ENCODE measurements at places on chromosomes 5 and 9.

DNA sequence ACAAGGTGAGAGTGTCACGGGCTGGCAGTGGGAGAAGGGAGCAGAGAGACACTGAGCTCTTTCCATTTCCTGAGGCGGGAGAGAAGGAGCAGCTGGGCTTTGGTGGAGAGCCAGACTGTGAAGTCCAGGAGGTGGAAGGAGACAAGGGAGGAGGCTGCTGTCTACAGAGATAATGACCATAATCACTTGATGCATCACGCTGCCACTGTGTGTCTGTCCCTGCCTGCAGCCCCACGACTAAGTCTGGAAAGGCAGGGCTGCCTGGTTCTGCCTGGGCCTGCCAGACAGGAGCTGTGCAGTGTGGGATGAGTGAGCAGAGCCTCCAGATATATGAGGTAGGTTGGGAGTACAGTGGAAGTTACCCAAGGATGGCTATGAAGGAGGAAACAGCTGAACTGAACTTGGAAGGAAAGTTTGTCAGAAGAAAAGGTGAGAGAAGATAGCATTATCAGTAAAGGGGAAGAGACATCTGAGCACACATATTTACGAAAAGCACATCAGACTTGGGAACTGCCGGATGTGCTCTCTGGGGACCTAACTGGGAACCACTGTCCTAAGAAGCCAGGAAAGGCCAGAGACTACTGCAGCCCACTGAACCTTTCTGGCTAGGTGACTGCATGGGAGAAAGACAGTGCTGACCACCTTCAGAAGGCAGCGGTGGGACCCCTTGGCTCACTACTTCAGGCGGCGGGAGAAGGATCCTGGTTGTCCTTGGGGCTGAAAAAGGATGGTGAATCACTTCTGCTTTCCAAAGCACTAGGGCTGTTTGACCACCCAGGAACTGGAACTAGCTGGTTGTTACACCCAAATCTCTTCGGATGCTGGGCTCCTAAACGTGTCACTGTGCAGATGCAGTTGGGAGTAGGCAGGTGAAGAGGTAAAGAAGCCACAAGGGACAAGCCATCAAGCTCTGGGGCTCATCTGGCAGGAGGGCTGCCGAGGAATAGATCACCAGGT is 12.8 kb upstream of the DDX41 start:
- no peak for DNase-seq

DNA sequence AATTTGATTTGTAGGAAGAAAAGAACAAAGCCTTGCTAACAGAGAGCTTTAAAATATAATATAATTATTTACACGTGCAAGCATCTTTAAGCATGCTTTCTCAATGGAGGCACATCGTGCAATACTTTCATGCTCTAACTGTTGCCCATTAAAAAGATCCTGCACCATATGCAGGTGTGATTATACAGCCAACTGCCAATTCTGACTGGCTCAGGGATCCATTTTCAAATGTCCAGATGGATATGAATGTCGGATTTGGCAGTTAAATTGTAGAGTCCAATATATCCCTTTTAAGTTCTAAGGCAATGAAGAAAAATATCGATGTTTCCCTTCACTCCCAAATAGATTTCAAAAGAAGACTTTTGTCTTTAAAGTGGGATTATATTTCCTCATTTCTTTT is 416.4 kb upstream of the CD180 start:
- DNase-seq: no peak

DNA sequence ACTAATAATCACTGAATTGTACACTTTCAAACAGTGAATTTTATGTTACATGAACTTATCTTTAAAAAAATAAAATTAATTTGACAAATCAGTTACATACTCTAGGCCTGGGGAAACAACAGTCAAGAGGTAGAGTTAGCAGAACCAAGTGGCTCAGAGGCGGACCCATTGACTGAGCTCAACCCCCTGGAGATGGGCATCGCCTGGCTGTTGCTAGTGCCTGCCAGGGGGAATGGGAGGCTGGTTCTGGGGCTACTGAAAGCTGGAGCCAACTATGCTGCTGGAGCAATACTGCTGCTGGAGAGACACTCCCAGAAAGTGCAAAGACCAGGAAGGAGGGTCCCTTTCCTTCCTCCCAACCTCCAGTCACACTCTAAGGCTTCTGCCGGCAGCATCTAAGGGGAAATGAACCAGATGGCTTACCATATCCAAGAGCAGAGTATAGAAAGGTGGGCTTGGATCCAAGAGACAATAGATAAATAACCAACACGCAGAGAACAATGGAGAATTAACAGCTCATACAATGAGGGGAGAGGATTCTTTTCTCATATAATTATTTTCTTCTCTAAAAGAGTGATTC is 40.3 kb upstream of the ANKRD55 start:
- DNase-seq: no peak

GRCh38 chr5:176632745-176633144 is 2.3 kb downstream of the EIF4E1B start:
- DNase-seq: no peak

DNA sequence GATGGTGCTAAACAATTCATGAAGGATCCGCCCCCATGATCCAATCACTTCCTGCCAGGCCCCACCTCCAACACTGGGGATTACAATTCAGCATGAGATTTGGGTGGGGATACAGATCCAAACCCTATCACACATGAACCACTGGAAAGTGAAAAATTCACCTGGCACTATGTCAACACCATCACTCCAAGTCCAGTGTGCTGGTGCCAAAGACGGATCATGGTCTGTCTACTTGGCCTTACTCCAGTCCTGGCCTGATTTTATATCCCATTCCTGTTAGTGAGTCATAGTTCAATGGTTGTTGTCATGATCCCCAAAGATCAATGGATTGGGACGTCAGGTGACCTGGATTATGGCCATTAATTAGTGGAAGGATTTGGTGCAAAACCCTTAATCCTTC is 147.4 kb upstream of the RPS23 start:
- DNase-seq: no peak

DNA sequence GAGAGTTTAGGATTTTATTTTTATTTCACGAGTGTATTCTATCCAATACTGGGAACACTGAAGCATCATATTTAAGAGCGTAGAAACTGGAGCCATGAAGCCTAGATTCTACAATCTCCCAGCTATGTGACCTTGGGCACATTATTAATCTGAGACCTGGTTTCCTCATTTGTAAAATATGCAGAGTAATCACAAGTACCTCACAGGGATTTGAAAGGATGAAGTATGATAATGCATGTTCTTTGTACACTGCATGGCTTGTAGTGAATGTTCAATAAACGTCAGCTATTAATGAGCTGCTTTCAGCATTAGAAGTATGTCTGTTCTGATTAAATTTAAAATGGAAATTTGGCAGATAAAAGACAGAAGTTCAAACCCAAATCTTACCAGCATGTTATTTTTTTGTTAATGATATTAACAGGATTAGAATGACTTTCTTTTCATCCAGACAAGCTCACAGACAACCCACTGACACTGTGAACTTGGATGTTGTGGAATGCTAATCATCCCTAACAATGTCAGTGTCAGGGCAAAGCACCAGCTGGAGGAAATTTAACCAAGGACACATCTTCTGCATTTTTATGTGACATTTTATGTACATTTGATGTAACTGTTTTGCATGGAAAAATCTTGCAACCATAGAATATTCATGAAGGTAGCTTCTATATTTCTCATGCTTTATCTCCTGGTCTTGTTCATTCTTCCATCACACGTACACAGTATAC is 27.1 kb upstream of the CTXN3 start:
- no peak for DNase-seq

DNA sequence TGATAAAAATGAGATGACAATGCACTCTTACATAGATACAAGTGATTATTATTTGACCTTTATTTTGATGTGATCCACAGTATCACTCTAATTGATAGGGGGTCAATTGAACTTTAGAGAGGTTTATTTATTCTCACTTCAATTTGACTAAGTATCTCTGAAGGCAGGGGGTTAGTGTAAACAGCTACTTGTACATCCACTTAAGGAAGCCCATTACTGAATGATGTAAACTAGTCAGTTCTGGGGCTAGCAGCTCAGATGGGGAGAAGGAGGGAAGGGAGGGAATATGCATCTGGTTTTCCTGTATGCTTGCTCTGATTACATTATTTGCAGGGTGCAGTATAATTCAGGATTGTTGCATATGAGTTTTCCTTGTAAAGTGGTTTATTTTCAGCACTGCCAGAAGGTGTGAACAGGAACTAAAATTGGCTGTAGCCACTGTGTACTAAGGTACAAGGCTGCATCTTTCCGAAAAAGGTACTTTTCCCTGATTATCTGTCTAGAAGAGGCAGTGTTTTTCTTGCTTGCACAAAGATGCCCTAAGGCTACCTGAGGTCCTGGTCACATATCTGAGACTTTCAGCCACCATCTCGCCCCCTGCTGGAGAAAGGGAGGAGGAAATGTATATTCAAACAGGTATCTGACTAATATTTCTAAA is 51.2 kb downstream of the MRPS27 start:
- DNase-seq: peak; percentile 59

DNA sequence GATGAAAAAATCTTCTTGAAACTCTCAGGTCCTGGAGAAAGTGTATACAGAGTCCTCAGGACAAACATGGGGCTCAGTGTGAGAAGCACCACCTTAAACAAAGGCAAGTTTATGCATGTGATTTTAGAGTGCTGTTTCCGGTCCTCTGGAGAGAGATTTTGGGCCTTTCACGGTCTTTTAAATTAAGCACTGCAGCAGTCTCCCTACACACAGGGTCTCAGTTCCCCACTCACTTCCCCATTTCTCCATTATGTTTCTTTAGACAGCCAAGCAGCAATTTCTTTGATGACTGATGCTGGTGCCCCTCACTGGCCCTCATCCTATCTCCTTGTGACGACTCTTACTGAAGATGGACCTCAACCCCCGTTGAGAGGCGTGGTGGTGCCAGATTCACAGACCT is 220.2 kb upstream of the CLINT1 start:
- no peak for DNase-seq

- no peak for DNase-seq
Measured at GRCh38 chr5:73352243-73352642, 96.3 kb downstream of the FOXD1 start.

DNA sequence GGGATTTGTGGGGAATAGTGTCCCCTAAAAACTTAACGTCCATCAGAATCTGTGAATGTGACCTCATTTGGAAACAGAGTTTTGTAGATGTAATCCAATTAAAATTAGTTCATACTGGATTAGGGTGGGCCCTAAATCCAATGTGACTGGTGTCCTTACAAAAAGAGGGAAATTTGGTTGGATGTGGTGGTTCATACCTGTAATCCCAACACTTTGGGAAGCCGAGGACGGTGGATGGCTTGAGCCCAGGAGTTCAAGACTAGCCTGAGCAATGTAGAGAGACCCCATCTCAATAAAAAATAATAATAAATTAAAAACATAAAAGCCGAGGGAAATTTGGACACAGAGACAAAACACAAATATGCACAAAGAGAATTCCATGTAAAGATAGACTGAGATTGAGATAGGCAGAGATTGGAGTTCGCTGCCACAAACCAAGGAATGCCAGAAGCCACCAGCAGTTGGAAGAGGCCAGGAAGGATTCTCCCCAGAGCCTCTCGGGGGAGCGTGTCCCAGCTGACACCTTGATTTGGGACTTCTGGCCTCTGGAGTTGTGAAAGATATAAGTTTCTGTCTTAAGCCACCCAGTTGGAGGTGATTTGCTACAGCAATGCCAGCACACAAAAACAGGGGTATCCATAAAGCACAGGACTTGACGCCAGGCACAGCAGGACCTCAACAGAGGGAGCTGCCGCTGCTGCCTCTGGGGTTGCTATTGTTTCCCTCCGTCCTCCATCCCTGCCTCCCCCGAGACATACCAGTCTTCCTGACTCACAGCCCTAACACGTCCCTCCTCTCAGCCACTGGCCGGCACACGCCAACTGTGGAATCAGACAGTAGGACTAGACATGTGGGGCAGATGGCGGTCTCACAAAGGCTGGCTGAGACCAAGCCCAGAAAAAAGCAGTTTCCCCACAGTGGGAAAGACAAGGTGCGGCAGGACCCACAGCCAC is 73.8 kb upstream of the IL17B start:
- no peak for DNase-seq

DNA sequence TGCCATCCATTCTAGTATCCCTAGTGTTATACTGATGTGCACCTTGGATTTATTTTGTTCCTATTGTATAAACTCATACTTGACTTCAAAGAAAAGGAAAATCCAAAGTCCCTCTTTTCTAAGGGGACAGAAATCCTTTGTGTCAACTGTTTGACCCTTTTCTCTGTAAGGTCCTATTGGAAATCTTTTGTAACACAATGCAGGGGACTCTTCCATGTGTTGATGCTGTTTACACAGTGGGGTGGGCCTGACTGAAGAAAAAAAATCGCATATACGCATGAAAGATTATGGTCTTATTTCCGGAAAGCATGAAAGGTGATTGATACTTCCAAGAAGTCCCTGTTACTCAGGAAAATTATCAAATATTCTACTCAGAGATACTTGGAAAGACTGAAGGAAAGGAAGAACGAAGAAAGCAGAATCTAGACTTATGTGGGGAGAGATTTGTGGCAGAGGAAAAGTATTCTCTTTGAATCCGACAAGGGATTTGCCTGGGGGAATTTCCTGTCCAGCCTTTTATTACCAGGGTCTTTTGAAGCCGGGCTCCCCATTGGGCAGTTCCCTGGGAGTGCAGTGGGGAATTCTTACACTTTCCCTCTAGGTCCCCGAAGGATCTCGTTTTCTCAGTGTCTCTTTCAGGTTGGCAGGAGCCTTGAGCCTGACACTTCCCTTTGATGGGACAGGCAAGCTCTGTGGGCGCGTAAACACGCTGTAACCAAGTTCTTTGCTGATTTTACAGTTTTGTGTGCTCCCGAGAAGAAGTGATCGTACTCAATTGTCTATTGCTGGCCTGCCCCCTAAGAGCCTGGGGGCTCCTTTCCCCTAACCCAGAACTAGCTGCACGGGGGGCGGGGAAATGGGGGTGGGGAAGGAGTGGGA is 779 bp upstream of the VCAN start:
- DNase-seq: no peak

GRCh38 chr5:134541736-134542376 is 16.4 kb downstream of the JADE2 start:
- DNase-seq: no peak

- DNase-seq: no peak
Measured at GRCh38 chr5:143019157-143019556, 249.0 kb downstream of the ARHGAP26 start.

GRCh38 chr9:20030671-20031070 is 241.8 kb upstream of the SLC24A2 start:
- no peak for DNase-seq

DNA sequence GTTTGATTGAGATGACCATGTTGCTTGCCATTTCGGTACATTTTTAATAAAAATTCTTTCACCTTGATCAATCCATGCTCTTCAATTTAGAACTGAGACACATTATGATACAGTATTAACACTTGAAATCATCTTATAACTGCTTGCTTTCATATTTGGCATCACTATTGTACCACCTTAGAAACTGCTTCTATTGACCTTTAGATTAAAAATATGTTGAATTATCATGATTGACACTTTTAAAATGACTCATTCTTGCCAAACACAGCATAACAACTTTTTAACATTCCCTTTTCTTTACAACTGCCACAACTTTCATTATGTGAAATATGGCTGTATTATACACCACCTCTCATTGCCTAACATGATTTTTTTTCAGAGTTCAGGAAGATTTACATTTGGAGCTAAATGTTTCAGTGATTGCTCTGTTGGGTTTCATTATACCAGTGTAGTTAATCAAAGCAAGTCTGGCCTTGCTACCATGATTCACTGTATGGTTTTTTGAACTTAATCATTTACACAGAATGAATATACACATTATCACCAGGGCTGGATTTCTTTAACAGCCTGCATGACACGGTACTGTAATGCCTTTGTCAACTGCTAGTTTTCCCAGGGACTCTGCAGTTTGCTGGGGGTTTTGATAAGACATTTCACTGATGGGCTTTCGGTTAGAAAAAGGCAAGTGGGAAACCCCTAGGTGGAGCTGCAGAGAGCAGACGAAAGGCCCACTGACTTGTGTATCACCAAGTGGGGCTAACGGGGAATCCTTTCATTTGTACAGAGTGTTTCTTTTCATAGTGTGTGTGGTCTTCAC is 93.6 kb upstream of the TLE4 start:
- peak; percentile 34 for DNase-seq

Data from CD4-positive, alpha-beta T cell treated with Interferon alpha-2 for 1 hour (primary cell).